ENCODE measurements at places on chromosomes 13 and 19.

DNA sequence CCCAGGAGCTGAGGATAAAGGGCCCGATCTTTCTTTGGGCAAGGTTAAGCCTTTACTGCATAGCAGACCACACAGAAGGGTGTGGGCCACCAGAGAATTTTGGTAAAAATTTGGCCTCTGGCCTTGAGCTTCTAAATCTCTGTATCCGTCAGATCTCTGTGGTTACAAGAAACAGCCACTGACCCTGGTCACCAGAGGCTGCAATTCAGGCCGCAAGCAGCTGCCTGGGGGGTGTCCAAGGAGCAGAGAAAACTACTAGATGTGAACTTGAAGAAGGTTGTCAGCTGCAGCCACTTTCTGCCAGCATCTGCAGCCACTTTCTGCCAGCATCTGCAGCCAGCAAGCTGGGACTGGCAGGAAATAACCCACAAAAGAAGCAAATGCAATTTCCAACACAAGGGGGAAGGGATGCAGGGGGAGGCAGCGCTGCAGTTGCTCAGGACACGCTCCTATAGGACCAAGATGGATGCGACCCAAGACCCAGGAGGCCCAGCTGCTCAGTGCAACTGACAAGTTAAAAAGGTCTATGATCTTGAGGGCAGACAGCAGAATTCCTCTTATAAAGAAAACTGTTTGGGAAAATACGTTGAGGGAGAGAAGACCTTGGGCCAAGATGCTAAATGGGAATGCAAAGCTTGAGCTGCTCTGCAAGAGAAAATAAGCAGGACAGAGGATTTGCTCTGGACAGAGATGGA is 8.4 kb upstream of the CEACAM19 start:
- DNase-seq: no peak

GRCh38 chr13:80555796-80556678 is 215.1 kb upstream of the SPRY2 start:
- DNase-seq: no peak

DNA sequence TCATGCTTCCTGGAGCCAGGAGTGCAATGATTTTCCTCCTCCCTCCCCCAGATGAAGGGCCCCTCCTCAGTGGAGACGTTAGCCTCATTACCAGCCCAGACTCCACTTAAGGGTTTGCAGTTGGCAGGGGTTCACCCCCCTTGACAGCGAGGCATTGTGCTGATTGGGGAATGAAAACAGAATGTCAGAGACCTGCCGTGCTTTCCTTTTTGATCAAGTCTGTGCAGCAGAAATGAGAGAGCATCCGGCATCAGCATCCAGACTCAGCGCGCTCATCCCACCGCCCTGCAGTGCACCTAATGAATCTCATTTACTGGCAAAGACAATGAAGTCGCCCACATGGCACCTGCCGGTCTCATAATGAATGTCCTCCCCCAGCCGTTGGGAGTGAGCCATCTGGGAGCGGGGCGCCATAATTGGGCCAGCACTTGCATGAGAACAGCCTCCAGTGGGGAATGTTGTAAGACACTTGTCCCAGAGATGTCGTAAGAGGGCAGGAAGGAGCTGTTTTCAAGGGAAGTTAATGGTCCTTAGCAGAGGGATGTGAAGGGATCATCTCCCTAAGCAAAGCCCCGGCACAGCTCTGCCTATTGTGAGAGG is 98.3 kb upstream of the UQCRFS1 start:
- no peak for DNase-seq

DNA sequence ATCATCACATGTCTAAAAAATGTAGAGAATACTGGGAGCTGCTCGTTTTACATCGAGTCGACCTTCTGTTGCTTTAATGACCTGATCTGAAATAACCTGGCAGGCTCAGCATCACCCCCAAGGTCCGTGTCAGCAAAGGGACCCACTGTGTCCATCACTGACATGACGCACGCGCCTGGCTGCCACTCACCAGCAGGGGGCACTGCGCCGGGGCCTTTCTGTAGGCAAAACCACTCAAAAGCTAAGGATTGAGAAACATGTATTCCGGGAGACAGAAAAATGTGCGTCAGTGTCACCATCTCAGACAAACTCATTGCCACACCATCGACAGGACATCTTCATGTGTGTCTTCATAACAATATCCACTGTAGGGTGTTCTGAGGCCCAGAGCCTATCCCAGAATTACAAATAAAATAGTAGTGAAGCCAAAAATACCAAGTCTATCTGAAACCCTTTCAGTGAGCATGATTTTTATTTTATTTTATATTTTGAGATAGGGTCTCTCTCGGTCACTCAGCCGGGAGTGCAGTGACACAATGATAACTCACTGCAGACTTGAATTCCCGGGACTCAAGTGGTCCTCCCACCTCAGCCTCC is 130.3 kb upstream of the LSM14A start:
- peak; percentile 60 for DNase-seq

GRCh38 chr19:40381321-40381720 is 8.7 kb downstream of the HIPK4 start:
- DNase-seq: peak; percentile 55

DNA sequence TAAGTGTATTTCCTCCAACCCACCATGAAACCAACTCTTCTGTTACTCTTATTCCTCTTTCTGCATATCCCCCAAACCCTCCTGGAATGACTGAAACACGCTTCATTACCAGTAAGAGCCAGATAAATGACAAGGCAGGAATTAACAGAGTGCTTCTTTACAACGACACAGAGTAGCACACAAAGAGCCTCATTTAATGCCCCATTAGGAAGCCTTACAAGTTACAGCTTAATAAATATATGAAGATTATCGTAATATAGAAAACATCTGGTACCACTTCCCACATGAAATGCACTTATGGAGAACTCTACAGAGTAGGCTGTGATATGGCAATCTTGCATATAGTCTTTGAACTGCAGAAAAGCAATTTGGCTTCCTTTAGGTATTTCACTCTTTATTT is 116.8 kb downstream of the ENOX1 start:
- no peak for DNase-seq

DNA sequence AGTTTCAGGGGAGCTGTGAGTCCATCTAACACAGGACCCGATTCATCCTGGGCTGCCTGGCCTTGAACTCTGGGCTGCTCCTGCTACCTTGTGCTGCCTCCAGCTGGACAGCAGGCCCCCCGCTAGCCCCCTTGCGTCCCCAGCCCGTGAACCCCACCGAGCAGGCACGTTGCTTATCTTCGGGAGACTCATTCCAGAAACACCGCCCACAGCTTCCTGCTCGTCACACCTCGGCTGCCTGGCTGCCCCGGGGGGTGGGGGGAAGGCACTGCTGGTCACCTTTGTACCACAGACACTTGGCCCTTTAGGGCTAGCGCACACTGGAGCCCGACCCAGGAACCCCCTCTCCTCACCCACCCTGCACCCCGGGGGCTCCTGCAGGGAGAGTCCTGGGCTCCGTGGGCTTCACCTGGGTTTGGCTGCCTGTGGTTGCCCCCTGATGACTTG is 48.1 kb downstream of the CRTC1 start:
- DNase-seq: no peak

DNA sequence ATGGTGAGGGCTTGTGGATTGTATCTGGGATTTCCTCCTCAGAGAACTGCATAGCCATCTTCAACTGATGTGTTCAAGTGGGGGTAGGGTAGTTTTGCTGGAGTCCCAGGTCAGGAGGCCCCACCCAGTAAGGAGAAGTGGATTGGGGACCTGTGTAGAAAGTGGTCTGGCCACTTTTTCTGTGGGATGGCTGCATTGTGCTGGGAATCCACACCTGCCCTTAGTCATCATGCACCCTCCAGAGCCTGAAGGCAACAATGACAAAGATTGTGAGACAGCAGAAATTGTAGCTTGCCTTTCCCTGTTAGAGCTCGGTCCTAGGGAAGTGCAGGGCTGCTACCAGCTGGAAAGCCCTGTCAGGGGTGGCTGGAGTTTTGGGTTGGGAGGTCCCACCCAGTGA is 255.4 kb downstream of the NDFIP2 start:
- no peak for DNase-seq

DNA sequence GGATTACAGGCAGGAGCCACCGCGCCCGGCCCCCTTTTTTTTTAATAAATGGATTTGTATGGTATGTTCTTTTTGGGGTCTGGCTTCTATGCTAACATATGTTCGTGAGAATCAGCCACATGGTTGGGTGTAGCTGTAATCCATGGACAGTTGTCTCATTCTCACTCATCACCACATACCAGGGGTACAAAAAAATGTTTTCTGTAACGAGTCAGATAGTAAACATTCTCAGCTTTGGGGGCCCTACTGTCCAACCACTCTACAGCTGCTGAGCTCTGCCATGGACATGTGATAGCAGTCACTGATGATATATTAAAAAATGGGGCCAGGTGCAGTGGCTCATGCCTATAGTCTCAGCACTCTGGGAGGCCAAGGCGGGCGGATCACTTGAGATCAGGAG is 5.1 kb upstream of the RETN start:
- DNase-seq: no peak

DNA sequence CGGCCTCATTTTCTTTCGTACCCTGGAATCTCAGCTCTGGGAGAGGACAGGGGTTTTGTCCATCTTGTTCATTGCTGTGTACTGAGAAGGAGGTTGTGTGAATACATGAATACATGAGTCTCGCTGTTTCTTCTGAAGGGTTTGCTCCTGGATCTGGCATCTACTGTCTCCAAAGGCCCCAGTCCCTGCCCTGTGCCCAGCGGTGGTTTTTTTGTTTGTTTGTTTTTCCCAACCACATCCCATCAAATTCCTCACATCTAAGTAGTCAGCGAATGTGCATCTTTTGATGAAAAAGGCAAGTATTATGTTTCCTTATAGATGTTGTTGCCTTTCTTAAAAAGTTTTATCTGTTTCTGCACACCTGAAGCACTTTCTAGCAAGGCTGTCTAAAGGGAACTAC is 12.5 kb downstream of the DCAF15 start:
- DNase-seq: no peak

DNA sequence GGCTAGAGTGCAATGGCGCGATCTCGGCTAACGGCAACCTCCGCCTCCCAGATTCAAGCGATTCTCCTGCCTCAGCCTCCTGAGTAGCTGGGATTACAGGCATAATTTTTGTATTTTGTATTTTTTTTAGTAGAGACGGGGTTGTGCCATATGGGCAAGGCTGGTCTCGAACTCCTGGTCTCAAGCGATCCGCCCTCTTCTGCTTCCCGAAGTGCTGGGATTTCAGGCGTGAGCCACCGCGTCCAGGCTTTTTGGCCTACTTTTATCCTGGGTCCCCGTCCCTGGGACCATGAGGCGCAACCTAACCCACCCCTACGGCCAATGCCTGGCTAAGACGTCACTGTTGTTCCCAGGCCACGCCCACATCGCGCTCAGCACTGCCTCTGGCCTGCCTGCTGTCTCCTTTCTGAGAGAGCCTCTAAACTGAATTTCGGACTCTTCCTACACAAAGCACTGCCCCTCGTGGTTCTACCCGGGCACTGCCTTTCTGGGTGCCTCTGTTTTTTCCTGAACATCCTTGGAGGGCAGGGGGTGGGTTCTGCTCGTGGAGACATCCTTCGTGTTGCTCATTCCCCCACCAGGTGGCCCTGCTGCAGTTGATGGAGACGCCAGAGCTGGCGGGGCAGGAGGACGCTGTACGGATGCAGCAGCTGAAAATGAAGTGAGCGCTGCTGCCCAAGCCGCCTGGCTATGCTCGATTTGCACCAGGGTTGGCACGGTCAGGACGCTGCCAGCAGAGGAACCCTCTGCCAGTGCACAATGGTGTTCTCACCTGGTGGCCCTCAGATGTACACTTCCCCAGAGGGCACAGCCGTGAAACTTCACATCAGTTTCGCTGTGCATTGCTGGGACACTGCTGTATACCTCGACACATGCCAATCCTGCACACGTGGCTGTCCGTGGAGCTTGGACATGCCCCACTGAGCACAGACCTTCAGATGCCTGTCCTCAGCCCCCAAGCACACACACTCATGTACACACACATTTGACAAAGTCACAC is 2.0 kb downstream of the REX1BD start:
- DNase-seq: no peak

GRCh38 chr19:39532233-39533002 is at the start of gene EID2B:
Gene EID2B (minus strand): TSS chr19:39532852. CDS start chr19:39532802, 50 bp downstream.
- peak; percentile 98 for DNase-seq

DNA sequence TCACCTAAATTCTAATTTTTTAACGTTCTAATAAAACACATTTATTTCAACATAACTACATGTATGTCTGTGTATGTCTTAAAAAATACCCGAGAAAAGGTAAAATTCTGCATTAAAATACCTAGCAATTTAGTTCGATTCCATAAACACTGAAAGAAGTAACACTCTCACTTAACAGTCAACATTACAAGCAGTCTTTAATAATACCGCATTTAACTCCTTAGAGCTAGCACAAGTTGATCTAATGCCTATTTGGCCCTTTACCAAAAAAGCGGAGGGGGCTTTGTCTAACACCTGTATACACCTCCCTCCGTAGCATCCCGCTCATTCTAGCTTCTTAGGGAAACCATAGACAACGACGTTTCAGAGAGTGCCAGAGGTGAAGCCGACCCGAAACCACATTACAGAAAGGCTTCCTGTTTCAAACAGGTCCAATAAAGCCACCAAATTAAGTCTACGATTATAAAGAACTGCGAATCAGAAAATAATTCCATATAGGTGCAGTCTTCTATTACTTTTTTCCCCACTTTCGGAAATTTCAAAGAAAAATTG is 1.2 kb downstream of the SPART start:
- DNase-seq: no peak

- peak; percentile 51 for DNase-seq
These were observed 6.9 kb downstream of the S1PR5 start for GRCh38 chr19:10510301-10510802.

- DNase-seq: no peak
These were observed 5.8 kb downstream of the PGLYRP1 start for GRCh38 chr19:46017095-46017429.

- DNase-seq: no peak
These were observed 13.7 kb downstream of the MAU2 start for GRCh38 chr19:19334063-19334988.

DNA sequence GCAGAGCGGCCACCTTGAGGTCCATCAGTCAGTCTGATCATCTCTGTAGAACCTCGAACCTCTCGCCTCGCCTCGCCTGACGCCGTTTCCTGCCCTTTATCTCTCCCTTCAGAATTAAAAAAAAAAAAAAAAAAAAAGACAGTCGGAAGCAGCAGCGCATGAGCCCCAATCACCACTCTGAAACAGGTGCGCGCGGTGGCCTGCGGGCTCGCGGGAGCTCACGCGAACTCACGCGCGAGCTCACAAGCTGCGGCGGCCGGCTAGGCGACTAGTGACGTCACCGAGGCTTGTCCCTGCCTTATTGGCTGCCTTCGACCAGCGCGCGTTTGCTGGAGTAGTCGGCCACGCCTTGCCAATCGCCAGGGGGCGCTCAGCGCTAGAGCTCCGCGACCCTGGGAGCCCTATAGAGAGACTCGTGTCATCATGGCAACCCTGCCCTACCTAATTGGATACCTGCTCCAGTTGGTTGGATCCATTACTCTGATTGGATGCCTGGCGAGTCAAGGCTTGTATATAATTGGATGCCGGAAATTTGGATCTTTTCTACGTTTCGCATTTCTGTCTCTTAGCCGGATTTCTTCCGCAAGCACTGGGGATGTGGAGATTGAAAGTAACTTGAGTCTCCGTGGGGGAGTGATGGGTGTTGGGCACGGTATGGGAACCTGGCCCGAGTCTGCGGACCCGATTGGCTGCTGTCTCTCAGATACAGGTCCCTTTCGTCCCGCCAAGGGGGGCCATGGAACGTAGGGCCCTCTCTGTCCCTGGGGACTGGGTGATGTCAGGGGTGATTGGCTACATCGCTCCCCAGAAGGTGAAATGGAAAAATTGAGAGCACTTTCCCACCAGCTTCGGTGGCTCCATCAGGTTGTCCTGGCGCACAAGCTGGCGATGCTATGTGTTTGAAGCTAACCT is 31.6 kb downstream of the SYT3 start:
- no peak for DNase-seq
